Activated naive CD4-positive, alpha-beta T cell treated with anti-CD3 and anti-CD28 coated beads for 36 hours (primary cell): ENCODE measurements at places on chromosomes 4 and X. TPM values are rescaled to one million over a fixed set of nuclear protein-coding genes. Genes with fewer than 3 reads are reported as not detected.

MAGEA4 gene
- not detected for total RNA-seq

STBD1 gene
- not detected for total RNA-seq

SSX2 gene
- total RNA-seq: not detected

TCEAL2 gene
- total RNA-seq: 0.84 TPM

MAGEB10 gene
- not detected for total RNA-seq

KIT gene
- not detected for total RNA-seq

SPP1 gene
- total RNA-seq: not detected

PTPN13 gene
- total RNA-seq: 0.17 TPM

ACE2 gene
- not detected for total RNA-seq

PNCK gene
- 0.30 TPM for total RNA-seq

UNC5C gene
- total RNA-seq: not detected

NPNT gene
- not detected for total RNA-seq

NEUROG2 gene
- 0.14 TPM for total RNA-seq

RHOH gene
- total RNA-seq: 92.7 TPM

PABPC1L2A gene
- total RNA-seq: not detected

SMAD1 gene
- 0.79 TPM for total RNA-seq

MAOA gene
- 0.26 TPM for total RNA-seq

LDB2 gene
- not detected for total RNA-seq

OPRPN gene
- total RNA-seq: not detected

BEX1 gene
- 0.81 TPM for total RNA-seq

TMEM156 gene
- 10.2 TPM for total RNA-seq

TMPRSS11B gene
- not detected for total RNA-seq

SMC1A gene
- total RNA-seq: 170 TPM

NXF2 gene
- not detected for total RNA-seq

STATH gene
- not detected for total RNA-seq

PCDH19 gene
- total RNA-seq: not detected

ADH1C gene
- not detected for total RNA-seq

PALLD gene
- total RNA-seq: 7.8 TPM

DTHD1 gene
- 0.17 TPM for total RNA-seq

DIPK2B gene
- total RNA-seq: not detected

CXCL6 gene
- not detected for total RNA-seq

SATL1 gene
- not detected for total RNA-seq

SOX3 gene
- not detected for total RNA-seq

ATP1B4 gene
- total RNA-seq: not detected

RIPPLY1 gene
- total RNA-seq: not detected

SHROOM2 gene
- total RNA-seq: not detected

TRIM61 gene
- 0.84 TPM for total RNA-seq

TIMM8A gene
- total RNA-seq: 15.9 TPM

KCNIP4 gene
- total RNA-seq: not detected

RIBC1 gene
- total RNA-seq: 0.67 TPM
